ENCODE measurements at places on chromosomes 5 and 9. TPM values are rescaled to one million over a fixed set of nuclear protein-coding genes. Genes with fewer than 3 reads are reported as not detected.

- H3K27me3 ChIP-seq: no peaks in the 10 kb centered on the region
- DNase-seq: peak; percentile 52
- H3K4me1 ChIP-seq: peaks cover 26% of the 10 kb centered on the region
- no peak overlapping the region for H3K27ac ChIP-seq
- no peak overlapping the region for H3K4me3 ChIP-seq
These were observed 143.7 kb downstream of the C5orf15 start for GRCh38 chr5:133824661-133825254.

DNA sequence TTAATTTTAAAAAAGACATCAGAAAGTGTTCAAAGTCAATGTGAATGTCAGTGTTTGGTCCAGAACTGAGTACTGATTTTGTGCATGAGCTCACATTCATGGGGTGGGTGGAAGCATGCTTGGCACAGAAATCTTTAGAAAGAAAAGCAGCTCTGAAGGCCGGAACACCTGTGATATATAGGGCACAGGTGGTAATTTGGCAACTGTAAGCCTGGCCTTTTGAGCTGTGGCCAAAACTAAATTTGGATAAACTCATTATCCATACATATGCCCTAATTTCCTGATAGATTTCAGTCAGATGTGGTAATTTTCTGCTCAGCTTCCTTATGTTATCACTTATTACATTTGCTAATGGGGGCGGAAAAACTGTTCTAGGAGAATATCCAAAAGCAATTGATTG lies 211.4 kb downstream of the HCN1 start:
- H3K36me3 ChIP-seq: no peaks in the 10 kb centered on the region
- H3K4me3 ChIP-seq: no peak overlapping the region
- DNase-seq: no peak
- H3K27ac ChIP-seq: no peak overlapping the region

GRCh38 chr9:83334320-83334719 lies 203.9 kb downstream of the FRMD3 start:
- DNase-seq: peak; percentile 89
- H3K4me3 ChIP-seq: no peak overlapping the region
- H3K27me3 ChIP-seq: no peaks in the 10 kb centered on the region
- peaks cover 3% of the 10 kb centered on the region for H3K4me1 ChIP-seq
- H3K36me3 ChIP-seq: no peaks in the 10 kb centered on the region

Gene GNA14
- not detected for total RNA-seq

DNA sequence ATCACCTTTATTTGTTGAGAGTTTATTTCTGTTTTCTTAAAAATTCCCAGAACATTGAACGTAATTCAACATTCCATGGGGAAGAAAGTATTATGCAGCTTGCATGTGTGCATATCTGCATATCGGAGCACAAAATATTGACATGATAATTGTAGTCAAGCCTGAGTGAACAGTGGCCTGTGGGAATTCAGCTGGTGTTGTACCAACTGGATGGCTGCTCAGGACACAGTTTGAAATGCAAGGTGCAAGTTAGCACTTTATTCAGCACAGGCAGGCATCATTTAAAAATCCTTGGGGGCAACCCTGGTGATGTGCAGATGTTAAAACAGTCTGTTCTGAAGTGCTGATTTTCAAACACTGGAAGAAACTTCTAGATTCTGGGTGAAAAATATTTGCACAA lies 82.4 kb downstream of the CNTLN start:
- no peaks in the 10 kb centered on the region for H3K27me3 ChIP-seq
- H3K4me1 ChIP-seq: no peaks in the 10 kb centered on the region
- H3K36me3 ChIP-seq: no peaks in the 10 kb centered on the region
- no peak for DNase-seq

GRCh38 chr5:68011801-68012200 lies 203.8 kb upstream of the PIK3R1 start:
- no peak overlapping the region for H3K27ac ChIP-seq
- no peak overlapping the region for H3K4me3 ChIP-seq
- DNase-seq: no peak

GRCh38 chr5:139880416-139881142 lies 85.0 kb downstream of the PSD2 start:
- no peak overlapping the region for H3K27ac ChIP-seq
- peaks cover 3% of the 10 kb centered on the region for H3K4me1 ChIP-seq
- no peaks in the 10 kb centered on the region for H3K36me3 ChIP-seq
- no peak for DNase-seq
- no peaks in the 10 kb centered on the region for H3K27me3 ChIP-seq

Gene PCDHB10
- not detected for total RNA-seq

- no peaks in the 10 kb centered on the region for H3K36me3 ChIP-seq
- no peak for DNase-seq
- no peak overlapping the region for H3K27ac ChIP-seq
- no peak overlapping the region for H3K4me3 ChIP-seq
These were observed 190.9 kb downstream of the ICE1 start for GRCh38 chr5:5613261-5613990.

Gene TXNDC15
- 19.8 TPM for total RNA-seq

Gene LRRC19
- total RNA-seq: not detected

- H3K4me1 ChIP-seq: peaks cover 4% of the 10 kb centered on the region
- no peak for DNase-seq
- H3K36me3 ChIP-seq: peaks cover 8% of the 10 kb centered on the region
- no peaks in the 10 kb centered on the region for H3K27me3 ChIP-seq
- H3K27ac ChIP-seq: no peak overlapping the region
- no peak overlapping the region for H3K4me3 ChIP-seq
These were observed 26.5 kb downstream of the SNX18 start for GRCh38 chr5:54544044-54544443.
